Activated CD4-positive, CD25-positive, alpha-beta regulatory T cell (primary cell): ENCODE measurements at places on chromosomes 1 and 21.
A peak's percentile ranks its signal among the peaks of the same experiment; 100 is the strongest.

DNA sequence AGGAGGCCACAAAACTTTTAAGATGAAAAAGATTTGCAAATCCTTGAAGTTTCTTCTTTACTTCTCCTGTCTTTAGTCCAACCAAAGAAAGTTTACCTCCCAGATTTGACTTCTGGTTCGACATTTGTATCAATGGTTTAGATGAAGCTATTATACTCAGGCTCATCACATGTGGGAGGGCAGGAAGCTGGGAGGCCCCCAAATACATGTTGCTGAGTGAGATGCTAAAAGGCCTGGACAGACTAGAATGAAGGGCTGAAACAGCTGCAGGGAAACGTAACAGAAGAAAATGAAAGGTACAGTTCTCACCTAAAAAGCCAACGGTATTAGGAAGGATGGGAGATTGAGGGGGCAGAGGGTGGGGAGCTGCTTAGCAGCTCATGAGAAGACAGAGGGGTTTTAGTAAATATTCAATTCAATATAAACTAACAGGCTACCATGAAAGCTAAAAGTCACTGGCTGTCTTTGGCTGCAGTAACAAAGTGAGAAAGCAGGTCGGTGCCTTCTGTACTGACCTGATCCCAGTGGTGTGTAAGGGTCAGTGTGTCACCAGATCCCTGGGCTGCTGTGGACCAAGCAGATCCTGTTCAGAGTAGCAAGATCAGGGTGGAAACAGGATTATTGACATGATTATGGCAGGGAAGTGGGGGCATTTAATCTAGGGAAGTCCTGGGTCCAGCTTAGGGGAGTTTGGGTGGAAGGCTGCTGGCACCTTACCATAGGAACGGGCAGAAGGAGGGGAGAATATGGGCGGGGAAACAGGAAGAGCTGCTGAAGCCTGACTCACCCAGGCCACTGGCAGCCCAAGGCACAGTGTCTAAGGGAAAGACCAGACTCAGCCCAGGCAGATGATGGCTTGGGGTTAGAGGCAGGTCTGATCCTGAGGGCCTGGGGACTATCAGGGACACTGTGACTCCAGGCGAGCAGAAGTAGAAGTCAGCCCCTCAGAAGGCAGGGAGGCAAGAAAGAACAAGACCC, 60.4 kb downstream of the KCNN3 start:
- DNase-seq = no peak

- peak; percentile 39 for DNase-seq
Measured at GRCh38 chr1:9413071-9413876, 120.6 kb downstream of the SPSB1 start.

DNA sequence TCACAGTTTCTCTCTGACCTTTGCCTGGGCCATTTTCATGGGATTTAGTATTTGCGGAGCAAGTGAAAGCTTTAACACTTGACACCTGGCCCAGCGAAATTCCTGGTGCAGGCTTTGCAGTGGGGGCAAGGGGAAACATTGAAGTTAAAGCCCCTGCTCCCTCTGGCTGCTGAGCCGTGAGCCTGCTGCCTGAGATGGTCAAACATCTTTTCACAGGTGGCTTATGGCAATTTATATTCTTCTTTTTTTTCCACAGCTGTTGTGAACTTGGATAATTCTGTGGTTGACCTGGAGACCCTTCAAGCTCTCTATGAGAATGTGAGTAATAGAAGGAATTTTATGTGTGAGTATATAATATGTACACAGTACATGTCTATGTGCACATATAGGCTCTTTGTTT, 202.9 kb downstream of the FMN2 start:
- no peak for DNase-seq

- no peak for DNase-seq
Measured at GRCh38 chr1:172990598-172991215, 60.0 kb downstream of the TNFSF18 start.

- DNase-seq = no peak
Measured at GRCh38 chr1:117959364-117959763, 29.8 kb downstream of the WDR3 start.

- no peak for DNase-seq
Measured at GRCh38 chr1:218765753-218766152, 407.9 kb upstream of the LYPLAL1 start.

DNA sequence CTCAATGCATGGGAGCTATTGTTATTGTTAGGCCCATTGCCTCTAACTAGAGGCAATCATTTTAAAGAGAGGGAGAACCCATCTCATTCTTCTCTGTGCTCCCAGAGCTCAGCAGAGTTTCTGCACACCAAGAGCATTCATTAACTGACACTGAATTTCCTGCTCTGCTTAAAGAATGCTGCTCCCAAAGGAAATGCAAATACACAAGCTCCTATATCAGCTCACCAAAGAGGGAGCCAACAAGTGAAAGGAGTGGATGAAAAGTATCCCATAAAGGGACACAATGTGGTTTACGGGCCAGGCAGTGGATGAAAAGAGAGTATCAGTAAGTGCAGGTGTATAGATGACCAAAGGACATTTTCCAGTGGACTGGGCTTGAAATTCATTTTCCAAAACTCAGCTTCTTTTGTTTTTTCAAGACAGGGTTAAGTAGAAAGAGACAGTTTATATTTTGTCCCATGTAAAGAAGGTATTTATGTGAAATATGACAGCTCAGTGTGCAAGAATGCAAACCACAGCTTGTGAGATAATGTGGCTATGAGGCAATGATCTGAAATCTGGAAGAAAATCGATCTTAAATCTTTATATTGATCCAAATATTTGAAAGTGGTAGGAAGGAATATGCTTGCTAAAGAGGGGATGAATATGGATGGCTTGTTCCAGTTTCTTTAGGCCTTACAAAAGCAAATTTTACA, 207.7 kb upstream of the CAMK1G start:
- DNase-seq = no peak

- no peak for DNase-seq
Measured at GRCh38 chr1:23118957-23119792, 49.5 kb downstream of the LUZP1 start.

- DNase-seq = no peak
Measured at GRCh38 chr1:203065986-203066385, 19.8 kb downstream of the MYOG start.

DNA sequence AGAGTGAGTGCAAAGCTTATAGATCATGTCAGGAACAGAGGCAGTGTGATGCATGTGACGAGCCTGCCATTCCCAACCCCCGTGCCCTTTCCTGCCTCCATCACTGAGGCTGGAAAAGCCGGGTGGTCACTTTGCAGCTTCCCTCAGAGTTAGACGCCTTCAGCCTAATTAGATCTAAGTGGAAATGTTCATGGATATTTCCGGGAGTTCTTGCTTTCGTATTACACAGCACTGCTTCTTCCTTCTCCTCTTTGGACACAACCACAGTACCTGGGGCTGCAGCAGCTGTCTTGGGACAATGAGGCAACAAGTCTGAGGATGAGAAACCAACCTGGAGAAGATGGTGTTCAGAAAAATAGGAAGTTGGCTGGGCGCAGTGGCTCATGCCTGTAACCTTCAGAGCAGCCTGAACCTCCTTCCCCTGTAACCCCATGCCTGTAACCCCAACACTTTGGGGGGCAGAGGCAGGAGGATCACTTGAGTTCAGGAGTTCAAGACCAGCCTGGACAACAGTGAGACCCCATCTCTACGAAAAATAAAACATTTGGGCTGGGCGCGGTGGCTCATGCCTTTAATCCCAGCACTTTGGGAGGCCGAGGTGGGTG, 24.5 kb downstream of the SERINC2 start:
- no peak for DNase-seq

DNA sequence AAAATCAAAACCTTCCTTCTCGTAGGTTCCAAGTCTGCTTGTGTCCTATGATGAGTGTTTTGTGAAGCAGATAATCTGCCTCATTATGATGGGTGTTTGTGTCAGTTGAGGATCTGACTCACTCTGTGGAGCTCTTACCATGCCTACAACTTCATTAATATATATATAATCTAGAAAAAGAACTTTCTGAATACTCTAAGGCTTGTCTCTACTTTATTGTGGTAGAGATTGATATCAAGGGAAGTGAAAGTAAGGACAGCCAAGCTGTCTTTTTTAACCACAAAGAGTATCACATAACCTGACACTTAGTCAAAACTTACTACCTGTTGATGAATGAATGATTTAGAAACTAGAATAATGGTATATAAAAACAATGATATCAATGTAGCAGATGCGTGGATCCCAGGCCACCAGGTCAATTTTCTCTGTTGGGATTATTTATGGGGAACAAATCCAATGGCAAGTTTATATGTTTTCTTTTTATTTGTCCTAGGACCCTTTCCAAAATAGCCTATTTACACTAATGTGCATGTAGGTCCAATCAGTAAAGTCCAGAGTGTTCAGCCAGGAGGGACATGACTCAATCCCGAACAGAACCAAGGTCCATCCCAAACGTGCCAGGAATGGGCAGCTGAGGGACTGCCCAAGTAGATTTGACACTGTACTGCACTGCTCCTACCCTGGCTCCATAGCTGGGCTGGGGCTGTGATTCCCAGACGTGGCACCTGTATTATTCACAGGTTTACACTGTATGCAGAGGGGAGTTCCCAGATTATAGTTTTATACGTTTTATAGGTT, 182.3 kb upstream of the GREM2 start:
- DNase-seq = no peak

DNA sequence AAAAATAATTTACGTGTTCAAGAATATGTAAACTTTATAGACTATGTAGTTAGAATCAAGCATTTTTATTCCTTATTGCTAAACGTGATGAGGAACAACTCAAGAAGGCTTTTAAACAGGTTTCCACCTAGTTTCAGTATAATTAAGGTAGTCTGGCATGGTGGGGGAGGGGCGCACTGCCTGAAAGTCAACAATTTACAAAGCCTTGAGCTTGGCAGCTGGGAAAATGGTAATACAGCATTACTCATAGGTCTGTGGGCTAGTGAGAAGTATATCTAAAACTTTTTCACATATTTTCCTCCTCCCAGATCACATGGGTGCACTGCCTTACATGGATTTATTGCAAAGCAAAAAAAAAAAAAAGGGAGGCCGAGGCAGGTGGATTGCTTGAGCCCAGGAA, 75.2 kb downstream of the EVI5 start:
- DNase-seq = no peak
